ENCODE measurements at places on chromosomes 16 and 17.

- no peak for DNase-seq
Measured at GRCh38 chr16:2172688-2173335, 17.2 kb downstream of the TRAF7 start.

DNA sequence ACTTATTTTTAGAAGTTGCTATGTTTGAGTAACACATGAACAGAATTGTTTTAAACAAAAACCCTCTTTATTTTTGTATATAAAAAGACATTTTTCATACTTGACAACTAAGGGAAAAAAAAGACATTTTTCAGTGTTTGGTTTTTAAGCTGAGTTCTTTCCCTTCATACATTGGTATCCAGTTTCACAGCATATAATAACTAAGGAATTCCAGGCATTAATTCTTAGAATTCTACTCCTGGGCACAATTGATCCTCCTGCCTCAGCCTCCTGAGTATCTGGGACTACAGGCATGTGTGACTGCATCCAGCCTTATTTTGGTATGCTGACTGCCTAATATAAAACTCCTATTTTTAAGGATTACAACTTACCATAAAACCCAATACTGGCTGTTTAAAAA lies 8.4 kb downstream of the FBXO47 start:
- DNase-seq, result no peak

GRCh38 chr17:81417879-81418709 lies 22.8 kb downstream of the BAHCC1 start:
- no peak for DNase-seq

DNA sequence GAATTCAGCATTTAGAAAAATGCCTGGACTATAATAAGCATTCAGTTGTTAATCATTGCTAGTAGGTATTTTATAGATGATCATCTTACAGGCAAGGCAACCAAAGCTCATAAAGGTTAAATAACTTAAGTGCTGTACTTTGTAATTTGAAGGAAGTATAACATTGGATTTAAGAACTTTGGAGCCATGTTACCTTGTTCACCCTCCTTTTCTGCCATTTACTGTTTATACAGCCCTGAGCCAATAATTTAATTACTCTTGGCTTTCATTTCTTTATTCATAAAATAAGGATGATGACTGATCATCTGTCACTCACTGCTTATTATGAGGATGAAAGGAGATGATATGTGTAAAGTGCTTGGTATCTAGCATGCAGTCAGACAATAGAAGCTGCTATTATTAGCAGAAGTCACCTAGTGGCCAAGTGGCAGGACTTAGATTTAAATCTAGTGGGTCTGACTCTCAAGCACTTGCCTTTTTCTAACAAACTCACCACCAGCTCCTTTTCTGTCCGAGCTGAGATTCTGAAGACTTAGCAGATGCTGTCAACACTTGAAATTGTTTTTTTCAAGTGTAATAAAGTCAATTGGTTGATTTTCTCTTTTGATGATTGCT lies 18.3 kb upstream of the DDX52 start:
- DNase-seq, result no peak
